ENCODE measurements at places on chromosomes 6 and 20.
A peak's percentile ranks its signal among the peaks of the same experiment; 100 is the strongest.

- no peak for DNase-seq
Measured at GRCh38 chr6:24666097-24666640, 530 bp downstream of the TDP2 start.

DNA sequence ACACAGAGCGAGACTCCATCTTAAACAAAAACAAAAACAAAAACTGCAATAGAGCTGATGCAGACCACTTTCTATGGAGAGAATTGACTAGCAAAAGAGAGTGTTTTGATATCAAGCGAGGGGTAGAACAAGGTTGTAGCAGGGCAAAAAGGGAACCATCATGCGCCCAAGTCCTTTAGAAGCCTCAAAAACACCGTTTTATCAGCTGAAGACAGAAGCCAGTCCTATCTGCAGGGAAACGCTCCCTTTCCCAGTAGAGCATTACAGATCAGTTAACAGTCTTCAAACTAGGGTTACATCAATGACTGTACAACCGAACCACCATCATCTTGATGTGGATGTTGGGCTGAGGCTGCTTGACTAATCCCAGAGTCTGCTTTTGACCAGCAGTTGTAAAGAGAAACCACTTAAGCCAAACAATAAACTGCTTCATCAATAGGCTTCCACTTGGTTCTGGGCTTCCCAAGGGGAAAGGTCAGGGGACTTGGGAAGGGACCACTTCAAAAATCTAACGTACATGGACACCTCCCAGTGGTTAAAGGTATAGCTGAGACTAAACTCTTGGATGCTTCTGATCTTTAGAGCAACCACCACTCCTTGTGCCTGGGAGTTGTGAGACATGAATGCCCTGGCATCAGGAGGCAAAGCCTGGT is 59.6 kb upstream of the SPDEF start:
- no peak for DNase-seq

GRCh38 chr6:100392423-100392822 is 72.3 kb downstream of the SIM1 start:
- DNase-seq = no peak

DNA sequence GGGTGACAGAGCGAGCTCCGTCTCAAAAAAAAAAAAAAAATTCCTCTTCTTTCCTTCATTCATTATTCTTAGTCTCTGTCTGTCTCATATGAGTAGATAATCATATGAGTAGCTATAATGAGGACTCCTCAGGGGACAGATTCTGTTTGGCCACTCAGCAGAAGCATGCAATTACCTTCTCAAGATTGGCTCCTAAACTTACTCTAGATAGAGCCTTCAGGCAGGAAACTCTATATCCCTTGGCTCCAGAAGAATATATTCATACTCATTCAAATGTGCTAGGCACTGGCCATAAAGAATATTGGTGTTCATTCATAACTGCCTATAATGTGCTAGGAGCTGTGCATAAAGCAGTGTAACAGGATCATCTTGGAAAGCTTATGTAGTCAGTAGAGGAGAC is 2.2 kb upstream of the ACAT2 start:
- DNase-seq = no peak

DNA sequence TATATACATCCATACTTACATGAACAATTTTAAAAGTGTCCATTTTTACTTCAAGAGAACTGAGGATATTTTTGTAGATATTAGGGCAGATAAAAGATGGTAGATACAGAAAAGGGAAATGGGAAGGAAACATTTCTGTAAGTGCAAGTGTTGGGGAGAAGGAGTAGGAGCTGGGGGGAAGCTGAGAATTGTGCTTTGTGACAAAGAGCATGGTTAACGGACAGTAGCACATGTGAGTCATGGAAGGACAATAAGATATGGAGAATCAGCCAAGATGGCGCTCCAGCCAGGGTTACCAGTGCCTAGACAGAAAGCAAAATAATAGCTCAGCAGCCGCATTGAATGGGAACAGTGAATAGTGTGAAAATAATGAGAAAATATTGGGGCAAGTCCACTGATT is 12.7 kb upstream of the HLA-DRB1 start:
- no peak for DNase-seq

- peak; percentile 54 for DNase-seq
Measured at GRCh38 chr6:148947621-148948444, 201.0 kb downstream of the UST start.

DNA sequence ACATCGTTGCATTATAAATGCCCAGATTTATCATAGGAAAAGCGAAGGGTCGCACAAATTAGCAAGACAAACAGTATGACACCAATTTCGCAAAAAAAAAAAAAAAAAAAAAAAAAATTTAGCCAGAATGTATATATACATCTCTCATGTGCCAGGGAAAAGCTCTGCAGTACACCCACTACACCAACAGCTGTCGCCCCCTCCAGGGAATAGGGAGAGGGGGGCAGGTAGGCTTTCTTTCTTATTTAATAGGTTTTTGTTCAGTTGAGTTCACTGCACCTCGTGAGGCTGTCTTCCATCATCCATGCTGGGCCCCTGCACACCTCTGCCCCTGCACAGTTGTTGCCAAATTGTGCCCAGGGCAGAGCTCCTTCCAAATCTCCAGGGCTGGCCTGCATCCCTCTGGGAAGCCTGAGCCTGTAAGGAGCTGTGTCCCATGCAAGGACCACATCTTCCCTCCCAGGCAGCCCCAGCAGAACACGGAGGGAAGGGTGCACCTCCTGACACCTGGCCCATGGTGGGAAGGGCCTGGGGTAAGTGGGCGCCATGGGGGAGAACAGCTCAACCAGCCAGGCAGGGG is 85.4 kb downstream of the NINL start:
- DNase-seq = no peak

DNA sequence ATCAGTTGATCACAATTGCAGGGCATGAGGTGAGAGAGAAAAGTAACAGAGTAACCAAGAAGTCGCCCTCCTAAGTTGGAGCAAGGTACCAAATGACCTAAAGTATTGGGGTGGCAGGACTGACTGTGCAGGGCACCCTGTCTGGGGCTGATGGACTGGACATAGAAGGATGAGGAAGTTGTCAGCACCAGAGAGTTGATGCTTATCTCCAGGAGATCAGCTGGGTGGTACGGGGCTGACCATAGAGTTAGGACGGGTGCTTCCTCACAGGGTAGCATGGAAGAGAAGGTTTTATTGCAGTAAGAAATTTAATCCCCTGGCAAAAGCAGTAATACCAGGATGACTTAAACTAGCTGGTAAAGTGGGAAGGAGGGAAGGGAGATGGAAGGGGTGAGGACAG is 66.7 kb downstream of the TMEM170B start:
- no peak for DNase-seq

DNA sequence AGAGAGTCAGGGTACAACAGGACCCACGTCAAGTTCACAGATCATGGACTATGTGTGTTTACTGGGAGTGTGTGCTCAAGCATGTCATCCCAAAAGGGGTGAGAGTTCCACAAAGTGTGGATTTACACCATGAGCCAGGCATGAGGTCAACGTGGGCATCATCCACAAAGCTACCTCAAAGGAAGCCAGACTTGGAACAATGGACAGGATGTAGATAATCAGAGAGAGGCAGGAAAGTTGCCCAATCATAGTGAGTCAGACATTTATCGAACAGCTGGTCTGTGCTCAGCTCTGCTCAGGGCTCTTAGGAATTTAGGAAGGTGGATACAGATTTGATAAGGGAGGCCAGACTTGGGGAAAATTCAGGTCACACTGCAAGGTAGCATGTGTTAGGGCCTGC is 317.2 kb upstream of the CDYL start:
- no peak for DNase-seq

DNA sequence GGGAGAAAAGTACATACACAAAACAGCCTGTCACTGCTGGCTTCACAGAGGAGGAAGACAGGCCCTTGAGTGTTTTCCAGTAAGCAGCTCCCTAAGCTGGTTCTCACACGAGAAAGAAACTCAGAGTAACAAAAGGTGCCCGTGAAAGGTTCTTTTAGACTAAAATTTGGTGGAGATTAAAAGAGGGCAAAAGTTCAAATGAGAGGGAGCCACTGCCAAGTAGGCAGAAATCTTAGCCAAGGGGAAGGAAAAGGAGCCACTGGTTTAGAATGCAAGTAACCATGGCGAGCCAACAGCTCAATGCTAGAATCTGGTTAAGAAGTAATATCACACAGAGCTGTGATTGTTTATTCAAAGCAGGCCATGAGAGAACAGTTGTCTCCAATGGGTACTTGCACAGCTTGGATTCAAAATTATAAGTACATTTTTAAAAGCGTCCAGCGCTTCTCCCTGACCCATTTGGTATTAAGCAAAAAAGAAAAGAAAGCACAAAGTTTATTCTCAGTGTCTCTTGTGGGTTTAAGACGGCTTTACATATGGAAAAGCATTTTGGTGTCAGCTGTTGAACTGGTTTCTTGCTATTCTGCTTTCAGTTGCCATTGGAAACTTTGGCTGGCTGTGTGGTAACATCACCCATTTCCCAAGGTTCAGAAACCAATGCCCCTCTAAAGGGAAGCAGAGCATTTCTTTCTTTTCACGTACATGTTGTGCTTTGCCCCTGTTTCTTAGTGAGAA is 648.5 kb downstream of the RNF144B start:
- no peak for DNase-seq

DNA sequence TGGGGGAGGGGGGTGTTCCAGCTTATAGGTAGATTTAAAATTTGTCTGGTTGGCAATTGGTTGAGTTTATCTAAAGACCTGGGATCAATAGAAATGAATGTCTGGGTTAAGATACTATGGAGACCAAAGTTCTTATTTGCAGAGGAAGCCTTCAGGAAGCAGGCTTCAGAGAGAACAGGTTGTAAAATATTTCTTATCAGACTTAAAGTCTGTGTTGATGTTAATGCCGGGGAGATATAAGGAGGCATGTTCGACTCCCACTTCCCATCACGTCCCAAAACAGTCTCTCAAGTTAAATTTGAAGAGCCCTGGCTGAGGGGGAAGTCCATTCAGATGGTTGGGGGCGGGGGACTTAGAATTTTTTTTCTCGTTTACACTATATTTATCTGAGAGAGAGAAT is 12.3 kb upstream of the BLCAP start:
- no peak for DNase-seq

GRCh38 chr20:4324611-4325243 is 309.4 kb upstream of the RNF24 start:
- DNase-seq = no peak

DNA sequence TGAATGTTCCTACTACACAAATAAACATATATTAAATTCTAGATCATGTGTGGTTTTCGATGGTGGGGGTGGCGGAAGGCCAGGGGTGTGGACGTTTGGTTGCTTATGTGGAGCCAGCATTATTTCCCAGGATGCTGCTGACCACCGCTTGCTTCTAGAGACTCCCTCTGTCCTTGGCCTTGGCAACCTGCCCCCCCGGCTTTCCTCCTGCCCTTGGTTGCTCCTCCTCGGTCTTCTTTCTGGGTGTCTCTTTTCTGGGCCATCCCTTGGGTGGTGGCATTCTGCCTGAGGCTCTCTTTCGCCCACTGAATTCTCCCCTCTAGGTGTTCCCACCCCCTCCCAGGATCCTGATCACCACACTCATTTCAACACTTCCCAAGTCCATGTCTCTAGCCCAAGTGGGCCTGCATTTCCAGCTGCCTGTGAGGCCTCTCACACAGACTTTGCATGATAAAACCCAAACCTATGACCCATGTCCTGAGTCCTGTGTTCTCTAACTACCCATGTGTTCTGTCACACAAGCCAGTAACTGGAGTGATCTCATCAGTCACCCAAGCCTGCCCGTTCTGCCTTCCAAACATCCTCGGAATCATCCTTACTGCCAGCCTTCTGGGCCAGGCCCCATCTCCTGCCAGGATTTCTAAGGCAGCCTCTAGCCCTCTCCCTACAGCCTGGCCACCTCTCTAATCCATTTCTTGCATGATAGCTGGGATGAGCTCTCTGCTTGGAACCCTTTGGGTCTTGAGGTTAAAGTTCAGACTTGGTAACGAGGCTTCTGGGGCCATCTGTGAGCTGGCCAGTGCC is 71.2 kb downstream of the CDS2 start:
- no peak for DNase-seq

DNA sequence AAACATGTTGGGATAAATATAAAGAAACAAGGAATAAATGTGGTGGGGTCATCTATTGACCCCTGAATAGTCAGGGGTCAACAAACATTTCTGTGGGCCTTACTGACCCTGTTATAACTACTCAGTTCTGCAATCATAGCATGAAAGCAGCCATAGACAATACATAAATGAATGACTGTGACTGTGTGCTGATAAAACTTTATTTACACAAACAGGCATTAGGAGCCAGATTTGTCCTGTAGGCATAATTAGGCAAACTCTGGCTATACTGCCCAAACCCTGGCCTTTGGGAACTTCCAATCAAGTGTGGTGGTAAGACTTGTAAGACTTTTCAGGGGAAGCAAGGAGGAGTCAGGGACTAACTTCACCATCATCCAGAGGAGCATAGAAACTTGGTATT is 222.7 kb downstream of the KHDC1L start:
- DNase-seq = no peak

DNA sequence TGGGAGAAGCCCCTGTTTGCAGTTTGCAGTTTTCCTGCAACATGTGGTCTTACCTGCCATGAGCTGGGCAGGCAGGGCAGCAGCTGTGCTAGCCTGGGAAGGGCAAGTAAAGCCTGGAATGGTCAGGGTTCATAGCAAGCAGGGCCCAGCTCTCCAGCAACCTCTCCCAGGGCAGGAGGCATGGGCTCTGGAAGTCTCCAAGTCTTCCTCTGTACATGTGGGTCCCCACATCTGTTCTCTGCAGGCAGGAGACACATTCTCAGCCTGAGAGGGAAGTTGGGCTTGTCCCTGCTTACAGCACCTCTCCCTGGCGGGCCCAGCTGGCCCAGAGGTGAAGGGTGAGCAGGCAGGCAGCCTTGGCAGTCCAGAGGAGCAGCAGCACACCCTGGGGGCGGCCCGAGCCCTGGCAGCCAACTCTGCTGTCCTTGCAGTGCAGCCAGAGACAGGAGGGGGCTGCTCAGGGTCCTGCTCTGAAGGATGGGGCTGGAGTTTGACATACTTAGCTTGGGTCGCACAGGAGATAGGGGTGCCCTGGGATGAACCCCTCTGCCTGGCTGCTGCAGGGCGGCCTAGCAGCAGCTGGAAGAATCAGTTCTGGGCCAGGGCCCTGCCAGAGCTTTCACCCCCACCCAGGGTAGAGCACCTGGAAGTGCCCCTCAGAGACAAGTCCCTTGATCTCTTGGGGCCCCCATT is 176.0 kb downstream of the MRPL14 start:
- DNase-seq = no peak

DNA sequence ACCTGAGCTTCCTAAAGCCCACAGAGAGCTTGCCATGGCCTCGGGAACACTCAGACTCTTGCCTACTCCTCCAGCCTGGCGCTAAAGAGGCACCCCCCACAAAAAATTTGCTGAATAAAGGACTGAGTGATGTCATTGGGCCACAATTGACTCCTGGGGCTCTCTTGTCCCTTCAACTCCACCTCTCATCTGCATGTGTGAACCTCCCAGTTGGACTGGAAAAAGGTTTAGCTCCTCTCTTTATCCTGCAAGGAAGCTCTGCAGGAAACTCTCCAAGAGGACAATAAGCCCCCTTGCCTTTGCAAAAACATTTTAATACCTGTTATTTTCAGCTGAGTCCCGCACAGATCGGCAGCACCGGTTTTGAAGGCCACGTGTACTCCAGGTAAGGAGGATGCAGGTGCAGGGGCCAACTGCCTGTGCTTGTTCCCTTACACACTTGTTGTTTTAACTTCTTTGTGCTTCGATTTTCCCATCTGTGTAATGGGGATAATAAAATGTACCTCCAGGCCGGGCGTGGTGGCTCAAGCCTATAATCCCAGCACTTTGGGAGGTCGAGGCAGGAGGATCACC is 107.3 kb downstream of the TFAP2C start:
- no peak for DNase-seq

GRCh38 chr6:119330520-119331113 is 18.9 kb downstream of the MAN1A1 start:
- no peak for DNase-seq

All from GM19239 (cell line).